Activated T-helper 17 cell treated with anti-CD3 and anti-CD28 coated beads, Interleukin-2, amount 50 U/mL, for 72 hours (primary cell): ENCODE measurements at places on chromosomes 7 and 10.
A peak's percentile ranks its signal among the peaks of the same experiment; 100 is the strongest.

- H3K4me3 ChIP-seq, result no peak overlapping the region
- ATAC-seq, result no peak
- H3K36me3 ChIP-seq, result no peaks in the 10 kb centered on the region
- H3K27ac ChIP-seq, result no peak overlapping the region
Observed at GRCh38 chr7:42469341-42469740, 232.3 kb upstream of the GLI3 start.

DNA sequence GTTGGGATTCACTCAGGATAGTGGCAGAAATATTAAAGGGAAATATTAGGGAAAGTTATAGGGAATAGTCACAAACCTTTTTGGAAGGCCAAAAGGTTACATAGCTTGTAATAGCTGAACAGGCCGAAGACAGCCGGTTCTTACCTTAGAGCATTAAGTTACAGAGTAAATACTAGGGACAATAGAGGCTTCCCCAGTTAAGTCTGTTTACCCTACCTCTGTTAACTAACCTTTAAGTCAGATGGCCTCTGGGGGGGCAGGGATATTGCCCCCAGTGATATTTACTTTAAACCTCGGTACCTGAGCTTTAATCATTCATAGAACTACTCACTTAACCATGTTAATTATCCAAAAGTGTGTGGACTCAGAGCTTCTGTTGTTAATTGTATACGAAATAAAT is 7.4 kb downstream of the POLR1F start:
- ATAC-seq, result no peak
- peaks cover 6% of the 10 kb centered on the region for H3K4me1 ChIP-seq
- H3K27ac ChIP-seq, result no peak overlapping the region
- peaks cover 84% of the 10 kb centered on the region for H3K36me3 ChIP-seq

GRCh38 chr10:130454543-130455000 is 318.4 kb downstream of the GLRX3 start:
- no peak overlapping the region for H3K4me3 ChIP-seq
- no peak overlapping the region for H3K27ac ChIP-seq
- no peaks in the 10 kb centered on the region for H3K4me1 ChIP-seq
- no peaks in the 10 kb centered on the region for H3K36me3 ChIP-seq
- peaks cover 14% of the 10 kb centered on the region for H3K27me3 ChIP-seq

GRCh38 chr10:113320987-113321386 is 231.9 kb upstream of the HABP2 start:
- H3K4me3 ChIP-seq, result no peak overlapping the region
- H3K4me1 ChIP-seq, result no peaks in the 10 kb centered on the region
- H3K27me3 ChIP-seq, result peaks cover 14% of the 10 kb centered on the region
- no peaks in the 10 kb centered on the region for H3K36me3 ChIP-seq

GRCh38 chr10:33137356-33138005 is 179.5 kb upstream of the ITGB1 start:
- H3K4me3 ChIP-seq, result peak overlapping the region; percentile 77
- no peaks in the 10 kb centered on the region for H3K27me3 ChIP-seq
- H3K4me1 ChIP-seq, result peaks cover 66% of the 10 kb centered on the region
- H3K36me3 ChIP-seq, result peaks cover 21% of the 10 kb centered on the region
